ENCODE measurements at places on chromosomes 7 and 10.

GRCh38 chr7:1855725-1856160 lies 185.7 kb downstream of the ELFN1 start:
- no peak for DNase-seq

DNA sequence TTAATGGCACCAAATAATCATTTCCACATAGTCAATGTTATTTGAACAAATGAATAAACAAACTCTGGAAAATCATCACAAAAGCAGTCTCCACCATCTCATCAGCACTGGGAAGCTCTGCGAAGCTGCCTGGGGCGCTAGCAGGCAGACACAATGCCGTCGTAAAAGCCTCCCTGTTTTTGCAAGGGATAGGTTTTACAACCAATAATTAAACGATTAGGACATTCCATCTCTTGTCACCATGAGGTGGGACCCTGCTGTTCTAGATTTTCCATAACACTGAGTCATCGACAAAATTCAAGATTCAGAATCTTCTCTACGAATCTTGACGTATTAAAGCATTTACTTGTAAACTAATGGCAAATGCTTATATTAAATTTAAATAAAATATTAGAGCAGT lies 172.8 kb upstream of the AKR1E2 start:
- DNase-seq: no peak

GRCh38 chr10:60883187-60883586 lies 60.8 kb downstream of the RHOBTB1 start:
- no peak for DNase-seq

- DNase-seq: no peak
Observed at GRCh38 chr10:119254335-119254734, 47.0 kb downstream of the GRK5 start.

DNA sequence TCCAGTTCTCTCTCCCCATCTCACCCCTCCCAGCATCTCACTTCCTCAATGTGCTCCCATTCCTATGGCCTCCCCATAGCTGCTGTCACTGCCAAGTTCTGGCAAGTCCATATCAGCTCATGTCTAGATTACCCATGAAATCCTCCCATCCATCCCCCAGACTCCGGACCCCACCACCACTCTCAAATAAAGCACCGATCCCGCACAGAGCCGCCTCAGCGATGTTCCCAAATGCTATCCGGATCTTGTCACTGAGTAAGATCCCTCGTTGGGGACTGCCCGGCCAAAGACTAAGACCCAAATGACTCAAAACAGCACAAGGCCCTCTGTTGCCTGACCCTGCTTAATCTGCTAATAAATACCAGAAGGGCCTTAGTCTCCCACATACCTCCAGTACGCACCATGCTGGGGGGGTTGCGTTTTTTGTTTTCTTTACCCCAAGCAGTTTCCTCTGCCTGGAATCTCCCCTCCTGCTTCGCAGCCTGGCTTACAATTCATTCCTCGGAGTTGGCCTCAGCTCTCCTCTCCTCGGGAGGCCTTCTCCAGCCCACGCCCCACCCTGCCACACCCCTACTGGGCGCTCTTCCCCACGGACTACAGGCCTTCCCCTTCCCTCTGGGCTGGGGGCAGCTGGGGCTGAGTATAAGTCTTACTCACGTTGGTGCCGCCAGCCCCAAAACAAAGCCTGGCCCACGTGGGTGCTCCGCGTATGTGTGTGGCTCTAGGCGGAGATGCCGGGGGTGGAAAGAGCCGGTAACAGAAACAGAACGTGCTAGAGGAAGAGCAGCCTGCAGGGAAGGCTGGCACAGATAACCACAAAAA lies 1.8 kb upstream of the DUSP5 start:
- no peak for DNase-seq

GRCh38 chr10:124043310-124044142 lies 49.9 kb downstream of the CHST15 start:
- DNase-seq: peak; percentile 21

DNA sequence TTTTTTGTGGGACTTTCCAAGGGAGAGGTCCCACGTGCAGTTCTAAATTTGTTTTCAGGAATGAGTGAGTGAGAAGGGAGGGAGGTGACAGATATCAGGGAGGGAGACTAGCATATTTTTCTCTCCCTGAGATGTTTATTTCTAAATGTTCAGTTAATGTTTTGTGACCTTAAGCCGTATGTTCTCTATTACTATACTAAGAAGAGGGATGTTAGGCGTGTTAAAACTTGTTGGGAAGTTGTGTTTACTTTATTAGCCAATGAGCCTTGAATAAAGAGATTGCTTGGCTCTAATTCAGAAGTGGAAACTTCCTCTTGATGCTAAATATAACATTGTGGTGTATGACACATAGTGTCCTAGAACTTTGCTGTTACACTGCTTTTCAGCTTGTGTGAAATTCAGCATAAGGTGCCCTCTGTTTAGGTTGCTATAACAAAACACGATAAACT lies 37.3 kb downstream of the DNAH11 start:
- DNase-seq: no peak

DNA sequence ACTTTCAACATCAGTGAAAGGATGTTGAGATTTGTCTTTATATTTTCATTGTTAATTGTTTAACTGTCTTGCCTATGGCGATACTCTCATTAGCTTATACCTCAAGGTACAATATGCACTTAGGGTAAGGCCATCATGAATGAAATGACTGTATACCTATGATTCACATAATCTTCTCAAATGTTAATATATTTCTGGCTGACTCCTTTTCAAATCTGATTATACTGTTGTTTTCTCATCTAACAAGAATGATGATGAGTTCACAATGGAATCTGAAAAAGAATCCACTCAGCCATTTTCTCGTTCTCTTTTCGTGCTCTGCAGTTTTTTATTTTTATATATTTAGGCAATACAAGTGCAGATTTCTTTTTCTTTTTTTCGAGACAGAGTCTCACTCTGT lies 159.1 kb downstream of the ARHGAP12 start:
- no peak for DNase-seq

DNA sequence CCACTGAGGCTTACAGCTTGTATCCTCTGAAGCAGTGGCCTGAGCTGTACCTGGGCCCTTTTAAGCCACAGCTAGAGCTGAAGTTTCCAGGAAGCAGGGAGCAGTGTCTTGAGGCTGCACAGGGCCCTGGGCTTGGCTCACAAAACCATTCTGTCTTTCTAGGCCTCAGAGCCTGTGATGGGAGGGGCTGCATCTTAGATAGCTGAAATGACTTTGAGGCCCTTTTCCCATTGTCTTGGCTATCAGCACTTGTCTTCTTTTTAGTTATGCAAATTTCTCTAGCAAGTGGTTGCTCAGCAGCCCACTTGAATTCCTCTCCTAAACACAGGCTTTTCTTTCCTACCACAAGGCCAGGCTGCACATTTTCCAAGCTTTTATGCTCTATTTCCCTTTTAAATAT lies 864.2 kb downstream of the REEP3 start:
- DNase-seq: no peak

DNA sequence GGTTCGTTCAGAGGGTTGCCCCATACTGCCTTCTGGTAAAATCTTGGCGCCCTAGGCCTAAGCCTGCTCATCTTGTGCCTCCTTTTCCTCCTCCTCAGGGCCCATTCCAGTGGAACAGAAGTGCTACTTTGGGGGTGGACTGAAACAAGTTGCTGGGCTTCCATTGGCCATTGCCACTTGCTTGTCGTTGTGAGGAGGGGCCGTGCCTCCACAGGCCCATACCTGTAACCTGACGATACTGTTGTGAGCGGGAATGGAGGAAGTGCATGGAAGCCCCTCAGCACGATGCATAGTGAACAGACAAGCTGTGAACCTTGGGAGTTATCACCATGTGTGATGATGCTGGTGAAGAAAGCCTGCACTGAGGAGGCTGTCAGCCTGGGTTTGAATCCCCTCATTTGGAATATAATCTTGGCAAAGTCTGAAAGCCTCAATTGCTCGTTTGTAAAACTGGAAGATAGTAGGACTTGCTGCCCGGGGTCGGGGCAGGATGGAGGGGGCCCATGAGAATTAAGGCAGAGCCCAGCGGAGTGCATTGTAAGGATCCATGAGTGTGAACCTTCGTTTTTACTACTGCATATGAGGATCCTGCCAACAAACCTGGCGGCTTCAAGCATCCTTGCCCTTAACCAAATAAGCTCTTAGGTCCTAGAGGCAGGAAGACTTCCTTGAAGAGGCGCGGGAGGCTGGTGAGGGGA lies 671 bp upstream of the PAPSS2 start:
- DNase-seq: no peak

- no peak for DNase-seq
Observed at GRCh38 chr10:124378271-124378670, 40.5 kb downstream of the OAT start.
